ENCODE measurements at places on chromosomes 6 and 20.

GRCh38 chr20:1509237-1509636 lies 18.0 kb upstream of the SIRPB2 start:
- DNase-seq = peak; percentile 69

DNA sequence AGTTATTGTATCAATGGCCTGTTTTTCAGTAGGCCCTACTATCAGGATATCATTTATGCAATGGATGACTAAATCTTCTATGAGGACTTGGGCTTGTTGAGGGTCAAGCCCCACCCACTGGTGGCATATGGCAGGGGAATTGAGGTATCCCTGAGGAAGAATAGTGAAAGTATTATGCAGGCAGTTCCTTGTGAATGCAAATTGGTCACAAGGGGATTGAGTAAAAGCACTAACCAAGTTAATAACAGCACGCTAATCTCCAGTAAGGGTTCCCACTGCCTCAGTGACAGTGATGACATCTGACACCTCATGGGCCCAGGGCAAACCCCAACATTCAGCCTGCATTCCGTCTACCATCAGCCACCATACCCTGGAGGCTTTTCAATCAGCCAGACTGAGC lies 14.9 kb downstream of the BPIFA1 start:
- no peak for DNase-seq

DNA sequence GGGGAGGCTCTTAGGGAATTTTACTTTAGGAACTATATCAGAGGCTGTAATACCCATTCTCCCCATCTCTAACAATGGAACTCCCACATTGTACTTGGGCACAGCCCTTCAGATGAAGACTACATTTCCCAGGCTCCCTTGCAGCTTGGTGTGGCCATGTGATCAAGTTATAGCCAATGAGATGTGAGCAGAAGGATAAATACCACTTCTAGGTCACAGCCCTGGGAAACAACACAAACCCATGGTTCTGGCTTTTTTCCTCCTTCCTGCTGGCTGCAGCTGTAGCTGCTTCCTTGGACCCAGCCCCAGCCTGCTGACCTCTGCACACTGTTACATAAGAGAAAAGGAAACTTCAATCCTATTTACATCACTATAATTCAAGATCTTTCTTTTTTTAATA lies 445.9 kb upstream of the JARID2 start:
- DNase-seq = peak; percentile 80

DNA sequence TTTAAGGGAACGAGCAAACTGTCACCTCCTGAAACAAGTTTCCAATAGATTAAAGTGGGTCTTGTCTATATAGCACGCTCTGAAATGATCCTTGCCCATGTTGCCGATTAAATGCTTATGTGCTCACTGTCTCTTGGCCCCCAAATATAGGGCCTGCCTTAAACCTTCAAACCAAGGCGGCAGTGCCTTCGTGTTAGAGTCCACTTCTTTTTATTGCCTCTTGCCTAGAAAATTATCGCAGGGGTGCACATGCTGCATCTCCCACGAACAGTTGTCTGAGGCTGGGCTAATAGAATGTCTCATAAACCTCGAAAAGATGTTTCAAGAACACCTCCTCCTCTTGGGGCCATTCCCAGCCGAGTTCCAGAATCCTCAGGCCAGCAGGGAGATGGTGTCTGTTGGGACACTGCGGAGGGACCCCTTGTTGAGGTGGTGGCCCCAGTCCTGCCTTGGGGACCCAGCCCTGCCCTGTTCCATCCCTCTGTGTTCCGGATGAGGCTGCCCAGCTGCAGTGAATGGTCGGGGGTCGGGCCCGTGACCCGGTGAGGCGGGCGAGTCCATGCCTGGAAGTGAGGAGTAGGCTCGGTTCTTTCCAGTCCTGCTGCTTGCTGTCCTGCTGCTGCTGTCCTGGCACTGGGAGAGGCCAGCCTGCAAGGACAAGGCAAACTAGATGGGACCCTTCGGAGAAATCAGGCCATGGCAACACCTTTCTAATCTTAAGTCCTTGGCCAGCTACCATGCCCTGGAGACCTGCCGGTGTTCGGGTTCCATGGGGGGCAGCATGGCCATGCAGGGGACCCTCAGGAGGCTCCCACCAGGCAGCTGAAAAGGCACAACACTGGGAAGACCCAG lies 34.7 kb upstream of the SLCO4A1 start:
- DNase-seq = no peak
